Gastroesophageal sphincter (tissue), 4 donors: ENCODE measurements at places on chromosomes 16 and 17. TPM values are rescaled to one million over a fixed set of nuclear protein-coding genes. Genes with fewer than 3 reads are reported as not detected.

Gene GEMIN4
- 21.6 TPM for total RNA-seq

Gene ATAD5
- total RNA-seq, result 1.7 TPM

Gene SLFN14
- not detected for total RNA-seq

Gene ITGAD
- 0.27 TPM for total RNA-seq

Gene SLC16A13
- not detected for total RNA-seq

Gene CRHR1
- total RNA-seq, result 0.35 TPM

Gene NPW
- total RNA-seq, result not detected

Gene DYNLRB2
- 1.2 TPM for total RNA-seq

Gene TRPV2
- 6.5 TPM for total RNA-seq

Gene KCTD2
- 27.3 TPM for total RNA-seq

Gene CTRB2
- not detected for total RNA-seq

Gene RND2
- total RNA-seq, result 4.5 TPM

Gene ECI1
- total RNA-seq, result 41.9 TPM

Gene GLTPD2
- not detected for total RNA-seq

Gene TEDC2
- total RNA-seq, result 2.5 TPM

Gene KRTAP4-9
- not detected for total RNA-seq

Gene ASB16
- 5.5 TPM for total RNA-seq
